IMR-90 (cell line): ENCODE measurements at places on chromosomes 11 and 22. TPM values are rescaled to one million over a fixed set of nuclear protein-coding genes. Genes with fewer than 3 reads are reported as not detected.
A peak's percentile ranks its signal among the peaks of the same experiment; 100 is the strongest.

APOBEC3H gene
- total RNA-seq: 0.18 TPM in 1 of 2 replicates, not detected in the other

GRCh38 chr22:29625090-29625825 lies 21.8 kb downstream of the NF2 start:
- peak; percentile 85 for DNase-seq

GRCh38 chr22:41770715-41771468 lies 29.6 kb upstream of the CCDC134 start:
- no peak for DNase-seq

NAA40 gene
- total RNA-seq: 8.9 and 15.2 TPM in 2 replicates

OR52N1 gene
- not detected in 2 replicates for total RNA-seq

AMOTL1 gene
- total RNA-seq: 49.5 and 58.6 TPM in 2 replicates

GRCh38 chr11:117823294-117823945 lies 1.1 kb downstream of the FXYD2 start:
- no peak for DNase-seq

- peak; percentile 49 for DNase-seq
Observed at GRCh38 chr11:129853518-129854231, 38.0 kb downstream of the TMEM45B start.

ELFN2 gene
- 0.72 and 0.83 TPM in 2 replicates for total RNA-seq

PTPRCAP gene
- total RNA-seq: not detected in 2 replicates

SLC22A6 gene
- total RNA-seq: not detected in 2 replicates

MMP8 gene
- total RNA-seq: under 0.01 and 0.18 TPM in 2 replicates

- DNase-seq: no peak
Observed at GRCh38 chr11:118282606-118283005, 18.5 kb upstream of the MPZL2 start.

CTSW gene
- total RNA-seq: 0.18 TPM in 1 of 2 replicates, not detected in the other

CCDC87 gene
- total RNA-seq: under 0.01 and 0.18 TPM in 2 replicates

AIP gene
- 91.4 and 95.5 TPM in 2 replicates for total RNA-seq

- no peak for DNase-seq
Observed at GRCh38 chr11:118102721-118103261, 16.0 kb upstream of the SMIM35 start.

GRCh38 chr11:133492895-133493294 lies 39.4 kb downstream of the OPCML start:
- DNase-seq: no peak

DNA sequence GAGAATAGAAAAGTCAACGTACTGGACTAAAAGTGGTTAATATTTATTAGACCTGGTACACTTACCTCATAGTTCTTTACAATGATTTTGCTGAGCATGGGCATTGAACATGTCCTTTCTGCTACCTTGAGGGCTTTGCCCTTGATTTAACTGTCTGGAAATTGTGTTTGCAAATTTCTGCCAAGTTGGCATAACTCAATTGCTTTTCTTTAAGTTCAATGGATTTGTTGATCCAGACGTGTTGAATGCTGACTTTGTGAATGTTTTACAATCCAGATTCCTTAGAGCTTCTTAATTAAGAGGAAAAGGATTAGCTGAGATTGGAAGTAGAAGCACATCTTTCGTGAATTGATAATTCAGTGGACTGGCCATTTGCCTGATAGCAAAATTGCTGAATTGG lies 7.2 kb upstream of the OR4X2 start:
- no peak for DNase-seq

- no peak for DNase-seq
Observed at GRCh38 chr22:19038164-19038546, 84.1 kb downstream of the DGCR2 start.

DNA sequence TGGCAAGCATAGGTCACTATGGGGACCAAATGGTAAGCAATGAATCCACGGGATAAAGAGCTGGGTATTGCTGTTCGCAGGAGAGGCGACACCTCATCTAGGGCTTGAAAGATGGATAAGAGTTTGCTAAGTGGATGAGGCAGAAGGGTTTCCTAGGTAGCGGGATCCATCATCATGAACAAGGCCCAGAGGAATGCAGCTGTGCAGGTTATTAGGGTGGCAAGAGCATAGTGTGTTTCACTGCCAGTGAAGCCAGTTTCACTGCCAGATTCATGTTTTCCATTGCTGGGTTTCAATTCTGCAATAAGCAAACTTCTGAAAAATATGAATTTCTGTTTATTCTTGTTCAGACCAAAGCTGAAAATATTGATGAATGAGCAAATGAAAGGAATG lies 27.2 kb downstream of the WEE1 start:
- DNase-seq: peak; percentile 53

DNA sequence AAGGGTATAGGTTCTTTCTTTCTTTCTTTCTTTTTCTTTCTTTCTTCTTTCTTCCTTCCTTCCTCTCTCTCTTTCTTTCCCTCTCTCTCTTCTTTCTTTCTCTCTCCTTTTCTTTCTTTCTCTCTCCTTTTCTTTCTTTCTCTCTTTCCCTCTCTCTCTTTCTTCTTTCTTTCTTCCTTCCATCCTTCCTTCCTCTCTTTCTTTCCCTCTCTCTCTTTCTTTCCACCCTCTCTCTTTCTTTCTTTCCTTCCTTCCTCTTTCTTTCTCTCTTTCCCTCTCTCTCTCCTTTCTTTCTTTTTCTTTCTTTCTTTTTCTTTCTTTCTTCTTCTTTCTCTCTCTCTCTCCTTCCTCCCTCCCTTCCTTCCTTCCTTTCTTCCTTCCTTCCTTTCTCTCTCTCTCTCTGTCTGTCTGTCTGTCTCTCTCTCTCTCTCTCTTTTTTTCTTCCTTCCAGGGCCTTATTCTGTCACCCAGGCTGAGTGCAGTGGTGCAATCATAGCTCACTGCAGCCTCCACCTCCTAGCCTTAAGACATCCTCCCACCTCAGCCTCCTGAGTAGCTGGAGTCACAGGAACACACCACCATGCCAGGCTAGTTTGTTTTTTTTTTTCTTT lies 26.8 kb downstream of the LIF start:
- DNase-seq: no peak

DNA sequence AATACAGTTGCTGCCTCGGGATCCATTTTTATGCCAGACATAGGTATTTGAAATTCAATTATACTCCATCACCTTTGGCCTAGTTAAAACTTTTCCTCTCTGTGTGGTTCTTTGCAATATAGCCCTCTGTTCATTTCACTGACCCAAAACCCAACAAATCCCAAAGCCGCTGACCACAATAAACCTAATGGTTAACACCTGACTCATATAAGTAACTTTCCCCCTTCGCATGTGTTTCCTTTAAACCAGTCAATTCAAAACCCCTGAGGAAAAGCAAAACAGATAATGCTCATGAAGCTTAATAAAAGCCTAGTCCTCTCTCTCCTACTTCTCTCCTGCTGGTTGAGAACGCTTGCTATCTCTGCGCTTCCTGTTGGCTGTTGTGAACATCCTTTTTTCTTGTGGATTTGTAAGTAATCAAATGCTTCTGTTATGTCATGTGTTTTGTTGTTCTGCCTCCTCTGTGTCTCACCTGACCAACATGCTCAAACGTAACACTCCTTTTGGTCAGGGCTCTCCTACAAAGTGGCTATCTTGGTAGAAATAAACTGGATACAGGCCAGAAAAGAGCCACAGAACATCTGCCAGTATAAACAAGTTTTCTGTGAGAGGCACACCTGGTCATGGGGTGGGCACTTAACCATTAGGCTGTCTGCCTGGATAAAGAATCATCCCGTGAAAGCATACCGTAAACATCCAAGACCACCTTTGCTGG lies 652.6 kb downstream of the METTL15 start:
- peak; percentile 27 for DNase-seq

- DNase-seq: peak; percentile 91
Observed at GRCh38 chr11:93908689-93909088, 58.3 kb upstream of the VSTM5 start.

OR5I1 gene
- not detected in 2 replicates for total RNA-seq

GRCh38 chr22:41380993-41381328 lies 781 bp upstream of the TEF start:
- peak; percentile 94 for DNase-seq

TMEM132A gene
- total RNA-seq: 7.7 and 8.3 TPM in 2 replicates

GRCh38 chr22:48391820-48392219 lies 1435.9 kb downstream of the BRD1 start:
- no peak for DNase-seq

GRCh38 chr22:29710922-29711593 lies 8.7 kb upstream of the CABP7 start:
- no peak for DNase-seq

DNA sequence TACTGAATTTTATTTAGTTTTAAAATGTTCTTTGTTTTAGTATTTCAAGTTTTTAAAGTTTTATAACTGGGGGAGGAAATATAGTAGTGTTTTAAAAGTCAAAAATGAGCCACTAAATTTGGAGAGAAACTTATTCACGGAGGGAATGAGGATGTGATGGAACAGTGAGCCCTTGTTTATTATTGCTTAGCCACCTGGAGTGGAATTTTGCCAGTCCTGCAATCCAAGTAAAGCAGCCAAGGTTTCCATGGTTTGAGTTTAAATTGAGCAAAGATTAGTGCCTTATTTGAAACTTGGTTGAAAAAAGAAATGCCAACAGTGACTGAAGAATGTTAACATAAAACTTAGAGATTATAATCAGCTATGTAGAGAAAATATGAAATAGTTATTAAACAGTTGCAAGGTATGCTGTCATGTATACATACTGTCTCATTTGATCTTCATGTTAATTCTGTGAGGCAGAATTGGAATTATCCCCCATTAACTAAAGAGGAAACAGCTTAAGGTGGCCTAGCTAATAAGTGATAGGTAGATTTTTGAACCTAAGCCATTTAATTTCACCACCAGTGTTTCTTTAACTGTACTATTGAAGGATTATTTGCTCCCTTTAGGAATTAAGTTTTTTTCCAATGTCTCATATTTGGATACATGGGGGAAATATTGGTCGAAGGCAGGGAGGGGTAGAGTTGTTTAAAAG lies 36.4 kb downstream of the SWAP70 start:
- no peak for DNase-seq

- no peak for DNase-seq
Observed at GRCh38 chr22:44524806-44525205, 26.8 kb upstream of the RTL6 start.
